GM12891 (cell line): ENCODE measurements at places on chromosomes 1 and 21.

- no peak for DNase-seq
These were observed 251.8 kb upstream of the IRF2BP2 start for GRCh38 chr1:234861761-234862160.

- no peak for DNase-seq
These were observed 157.1 kb upstream of the NRIP1 start for GRCh38 chr21:15221799-15222386.

DNA sequence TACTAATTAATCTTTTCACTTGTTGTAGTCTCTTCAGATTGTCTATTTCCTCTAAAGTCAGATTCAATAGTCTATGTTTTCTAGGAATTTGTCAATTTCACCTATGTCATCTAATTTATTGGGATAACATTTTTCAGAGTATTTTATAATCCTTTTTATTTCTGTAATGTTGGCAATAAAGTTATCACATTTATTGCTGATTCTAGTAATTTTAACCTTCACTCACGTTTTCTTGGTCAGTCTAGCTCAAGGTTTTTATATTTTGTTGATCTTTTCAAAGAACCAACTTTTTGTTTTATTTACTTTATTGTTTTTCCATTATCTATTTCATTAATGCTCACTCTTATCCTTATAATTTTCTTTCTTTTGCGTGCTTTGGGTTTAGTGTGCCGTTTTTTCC lies 97.9 kb upstream of the GNG12 start:
- DNase-seq, result no peak

- no peak for DNase-seq
These were observed 98.3 kb downstream of the CD58 start for GRCh38 chr1:116472431-116472961.

DNA sequence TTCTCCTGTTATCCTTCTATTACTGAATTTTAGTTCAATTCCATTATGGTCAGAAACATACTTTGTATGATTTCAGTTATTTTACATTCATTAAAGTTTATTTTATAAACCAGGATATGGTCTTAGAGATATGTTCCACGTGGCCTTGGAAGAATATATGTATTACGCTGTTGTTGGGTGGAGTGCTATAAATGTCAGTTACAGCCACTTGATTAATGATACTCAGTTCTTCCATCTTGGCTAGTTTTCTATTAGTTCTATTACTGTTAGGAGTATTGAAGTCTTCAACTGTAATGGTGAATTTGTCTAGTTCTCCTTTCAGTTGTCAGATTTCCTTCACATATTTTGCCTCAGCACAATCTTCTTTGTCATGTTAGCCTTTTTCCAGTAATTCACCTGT lies 26.7 kb downstream of the CCSAP start:
- DNase-seq, result no peak

GRCh38 chr1:63328781-63329180 lies 6.4 kb downstream of the FOXD3 start:
- DNase-seq, result no peak

- DNase-seq, result no peak
These were observed 83.1 kb upstream of the ERRFI1 start for GRCh38 chr1:8109216-8109615.

DNA sequence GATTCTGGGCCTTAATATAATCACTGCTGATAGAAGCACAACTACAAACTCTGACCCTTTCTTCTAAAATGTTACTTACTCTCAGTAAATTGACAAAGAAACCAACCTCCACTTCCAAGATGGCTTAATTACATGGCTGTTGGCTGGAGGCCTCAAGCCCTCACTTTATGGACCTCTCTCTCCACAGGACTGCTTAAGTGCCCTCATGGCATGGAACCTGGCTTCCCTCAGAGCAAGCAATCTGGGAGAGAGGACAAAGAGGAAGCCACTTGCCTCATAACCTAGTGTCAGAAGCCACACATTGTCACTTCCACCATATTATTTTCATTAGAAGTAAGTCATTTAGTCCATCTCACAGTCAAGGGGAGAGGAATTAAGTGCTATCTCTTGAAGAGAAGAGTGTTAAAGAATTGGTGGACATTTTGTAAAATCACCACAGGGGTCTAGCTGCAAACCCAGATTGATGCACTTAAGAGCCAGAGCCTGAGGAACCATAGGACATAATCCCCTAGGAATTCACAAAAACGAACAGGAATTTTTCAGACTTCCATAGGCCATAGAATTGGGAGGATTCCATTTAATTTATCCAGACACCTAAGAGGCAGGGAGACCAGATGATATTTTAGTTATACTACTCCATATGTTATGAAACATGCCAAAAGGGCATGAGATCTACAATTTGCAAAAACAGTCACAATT lies 97.5 kb upstream of the TNFSF4 start:
- DNase-seq, result no peak

DNA sequence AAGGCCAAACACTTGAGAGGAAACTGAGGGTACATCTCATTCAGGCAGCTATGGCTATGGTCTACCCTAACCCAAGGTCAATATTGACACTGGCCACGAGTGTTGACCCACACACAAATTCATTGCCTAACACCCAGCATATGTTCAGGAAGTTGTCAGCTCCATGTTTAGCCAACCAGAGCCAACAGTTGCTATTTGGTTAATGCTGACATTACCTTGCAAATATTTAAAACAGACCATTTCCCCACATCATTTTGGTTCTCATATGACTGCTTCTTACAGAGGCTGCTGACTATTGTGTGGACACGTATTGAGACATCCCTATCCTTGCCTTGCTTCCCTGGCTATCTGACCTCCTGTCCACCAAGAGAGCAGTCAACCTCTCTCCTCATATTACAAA lies 97.3 kb downstream of the LMX1A start:
- no peak for DNase-seq

GRCh38 chr1:119829625-119830024 lies 18.4 kb upstream of the REG4 start:
- no peak for DNase-seq
